ENCODE measurements at places on chromosomes 2 and 18.

- no peak for DNase-seq
Observed at GRCh38 chr18:79050005-79050404, 19.2 kb upstream of the ATP9B start.

GRCh38 chr2:236180076-236180816 is 12.1 kb upstream of the GBX2 start:
- peak; percentile 66 for DNase-seq

DNA sequence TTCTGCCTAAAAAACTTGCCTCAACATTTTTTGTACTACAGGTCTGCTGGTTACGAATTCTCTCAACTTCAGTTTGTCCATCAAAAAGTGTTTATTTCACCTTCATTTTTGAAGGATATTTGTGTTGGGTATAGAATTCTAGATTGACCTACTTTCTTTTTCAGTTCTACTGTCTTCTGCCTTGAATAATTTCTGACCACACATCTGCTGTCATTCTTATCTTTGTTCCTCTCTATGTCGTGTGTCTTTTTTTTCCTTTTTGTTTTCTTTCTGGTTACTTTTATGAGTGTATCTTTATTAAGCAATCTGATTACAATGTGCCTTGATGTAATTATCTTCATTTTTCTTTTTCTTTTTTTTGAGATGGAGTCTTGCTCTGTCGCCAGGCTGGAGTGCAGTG is 25.3 kb downstream of the ADCY3 start:
- no peak for DNase-seq

- DNase-seq: no peak
Observed at GRCh38 chr2:22842205-22842869, 542.6 kb upstream of the KLHL29 start.

DNA sequence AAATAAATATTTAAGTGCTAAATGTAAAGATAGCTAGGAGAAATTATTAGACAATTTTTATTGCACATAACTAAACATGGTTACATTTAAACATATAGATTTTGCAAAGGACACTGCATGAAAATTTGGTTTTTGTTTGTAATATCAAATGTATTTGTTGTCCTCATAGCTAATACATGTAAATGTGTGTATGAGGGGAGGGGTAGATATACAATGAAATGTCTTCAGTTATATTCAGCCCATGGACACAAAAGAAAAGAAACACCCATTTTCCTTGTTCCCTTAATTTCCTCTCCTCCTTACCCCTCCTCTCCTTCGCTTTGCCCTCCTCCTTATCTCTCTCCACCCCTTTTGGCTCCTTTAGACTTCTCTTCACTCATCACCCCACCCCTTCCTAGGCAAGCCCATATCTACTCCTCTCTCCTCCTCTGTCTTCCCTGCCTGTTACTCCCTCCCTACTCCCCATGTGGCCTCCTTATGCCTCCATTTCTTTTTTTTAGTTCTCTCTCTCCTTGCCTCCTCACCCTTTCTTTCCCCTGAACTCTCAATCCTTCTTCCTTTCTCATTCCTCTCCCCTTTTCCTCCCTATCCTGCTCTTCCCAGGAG is 1.4 kb downstream of the COL3A1 start:
- no peak for DNase-seq

DNA sequence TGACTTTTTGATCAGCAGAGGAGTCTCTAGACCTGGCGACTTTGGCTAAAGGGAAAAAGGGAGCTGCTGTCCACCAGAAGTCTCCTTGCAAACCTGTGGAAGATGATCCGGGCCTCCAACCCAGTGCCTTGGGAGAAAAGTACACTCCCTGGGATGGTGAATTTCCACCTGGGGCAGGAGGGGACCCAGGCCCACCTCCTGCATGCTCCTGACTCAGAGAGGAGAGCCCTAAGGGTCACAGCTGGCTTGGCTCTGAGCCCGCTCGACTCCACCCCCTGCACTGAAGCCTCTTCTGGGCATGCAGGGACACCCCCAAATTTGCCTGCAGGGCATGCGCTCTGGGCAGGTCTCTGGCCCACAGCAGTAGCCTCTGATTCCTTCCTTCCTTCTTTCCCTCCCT is 66.5 kb downstream of the PDCL3 start:
- DNase-seq: no peak

DNA sequence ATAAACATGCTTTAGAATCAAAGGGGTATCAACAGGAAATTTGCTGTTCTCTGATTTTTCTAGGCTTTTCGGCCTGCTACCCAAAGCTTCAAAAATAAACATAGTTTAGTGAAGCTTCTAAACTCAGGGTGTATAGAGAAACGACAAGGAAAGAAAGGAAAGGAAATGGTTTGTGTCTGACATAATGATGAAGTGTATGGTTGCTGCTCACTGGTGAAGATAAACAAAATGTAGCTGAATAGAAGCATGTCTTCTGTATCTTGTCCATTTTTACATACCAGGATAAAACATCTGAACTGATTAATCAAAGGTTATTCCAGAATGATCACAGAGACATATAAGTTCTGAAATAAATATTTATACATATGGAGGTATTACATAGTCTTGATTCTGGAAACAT is 1324.6 kb upstream of the NRXN1 start:
- no peak for DNase-seq

DNA sequence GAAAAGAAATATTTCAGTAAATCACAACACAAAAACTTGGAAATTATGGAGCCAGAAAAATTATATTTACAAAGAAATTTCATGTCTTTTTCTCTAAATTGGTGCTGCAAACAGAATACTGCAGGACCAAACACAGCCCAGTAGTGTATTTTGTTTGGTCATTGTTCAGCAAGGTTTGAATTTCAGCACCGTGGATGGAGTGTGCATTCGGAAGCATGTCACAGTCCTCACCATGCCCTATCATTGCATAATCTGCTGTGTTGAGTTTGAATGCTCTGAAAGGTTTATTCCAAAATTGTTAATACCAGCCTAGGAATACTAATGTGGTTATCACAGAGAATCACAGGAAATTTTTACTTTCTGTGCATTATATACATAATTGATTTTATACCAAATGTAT is 296.7 kb downstream of the METTL4 start:
- DNase-seq: no peak

DNA sequence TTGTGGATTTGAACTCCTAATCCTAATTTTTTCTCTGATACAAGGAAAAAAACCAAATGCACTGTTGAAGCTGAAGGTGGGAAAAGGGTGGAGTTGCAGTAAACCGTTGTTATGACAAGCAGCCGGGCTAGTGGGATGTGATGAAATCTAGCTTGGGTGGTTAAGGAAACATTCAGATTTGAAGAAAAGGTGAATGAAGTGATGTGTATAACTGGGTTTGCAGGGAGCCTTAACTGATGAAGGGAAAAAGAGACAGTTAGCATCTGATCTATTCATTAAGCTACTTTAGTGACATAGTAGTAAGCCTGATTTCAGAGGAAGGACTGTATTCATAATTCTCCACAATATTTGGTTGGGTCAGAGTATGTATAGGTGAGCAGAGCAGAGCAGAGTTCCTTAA is 3.5 kb downstream of the EML6 start:
- DNase-seq: no peak

GRCh38 chr2:235017441-235017840 is 65.6 kb downstream of the SH3BP4 start:
- DNase-seq: no peak

GRCh38 chr2:230907361-230908091 is 17.5 kb downstream of the GPR55 start:
- no peak for DNase-seq

GRCh38 chr18:10242936-10243680 is 211.3 kb upstream of the APCDD1 start:
- no peak for DNase-seq

DNA sequence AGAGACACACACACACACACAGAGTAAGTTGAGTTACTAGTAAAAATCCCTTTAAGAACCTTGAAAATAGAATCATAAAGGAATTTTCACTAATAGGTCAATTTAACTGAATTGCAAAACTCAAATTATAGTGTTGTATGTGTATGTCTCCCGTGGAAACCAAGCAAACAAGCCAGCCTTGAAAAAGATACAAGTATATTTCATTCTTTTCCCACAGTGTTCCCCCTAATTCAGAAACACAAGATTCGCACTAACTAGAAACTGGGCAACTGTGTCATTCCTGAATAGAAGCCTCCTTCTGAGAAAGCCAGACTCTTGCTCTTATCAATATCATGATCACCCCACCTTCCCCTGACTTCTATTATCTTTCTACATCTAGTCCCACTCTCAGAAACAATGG is 229.5 kb downstream of the PIEZO2 start:
- no peak for DNase-seq

- no peak for DNase-seq
Observed at GRCh38 chr18:70047931-70048603, 100.4 kb upstream of the CD226 start.

DNA sequence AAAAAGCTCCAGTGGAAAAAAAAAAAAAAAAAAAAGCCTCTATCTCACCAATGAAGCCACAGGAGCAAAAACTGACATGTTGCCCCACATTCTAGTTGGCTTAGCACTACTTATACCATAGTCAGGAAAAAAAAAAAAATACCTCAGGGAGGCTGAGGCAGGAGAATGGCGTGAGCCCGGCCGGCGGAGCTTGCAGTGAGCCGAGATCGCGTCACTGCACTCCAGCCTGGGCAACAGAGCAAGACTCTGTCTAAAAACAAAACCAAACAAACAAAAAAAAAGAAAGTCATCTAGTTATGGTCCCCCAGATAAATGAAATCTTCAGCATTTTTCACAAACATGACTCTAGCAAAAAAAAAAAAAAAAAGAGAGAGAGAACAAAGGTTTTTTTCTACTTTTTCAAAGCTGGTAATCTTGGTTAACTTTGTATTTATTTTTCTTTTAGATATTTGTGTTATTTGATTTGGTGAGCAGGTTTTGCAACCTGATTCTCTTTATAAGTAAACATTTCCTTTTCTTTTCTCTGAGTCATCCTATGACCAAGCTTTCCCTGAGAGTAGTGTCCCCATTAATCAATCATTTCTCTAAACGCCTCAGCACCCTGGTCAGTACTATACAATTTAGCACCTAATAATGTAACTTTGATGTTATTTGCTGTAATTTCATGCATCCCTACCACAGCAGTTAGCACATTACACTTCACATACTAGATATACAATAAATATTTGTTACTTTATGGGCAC is 273.7 kb upstream of the PIK3C3 start:
- DNase-seq: no peak

DNA sequence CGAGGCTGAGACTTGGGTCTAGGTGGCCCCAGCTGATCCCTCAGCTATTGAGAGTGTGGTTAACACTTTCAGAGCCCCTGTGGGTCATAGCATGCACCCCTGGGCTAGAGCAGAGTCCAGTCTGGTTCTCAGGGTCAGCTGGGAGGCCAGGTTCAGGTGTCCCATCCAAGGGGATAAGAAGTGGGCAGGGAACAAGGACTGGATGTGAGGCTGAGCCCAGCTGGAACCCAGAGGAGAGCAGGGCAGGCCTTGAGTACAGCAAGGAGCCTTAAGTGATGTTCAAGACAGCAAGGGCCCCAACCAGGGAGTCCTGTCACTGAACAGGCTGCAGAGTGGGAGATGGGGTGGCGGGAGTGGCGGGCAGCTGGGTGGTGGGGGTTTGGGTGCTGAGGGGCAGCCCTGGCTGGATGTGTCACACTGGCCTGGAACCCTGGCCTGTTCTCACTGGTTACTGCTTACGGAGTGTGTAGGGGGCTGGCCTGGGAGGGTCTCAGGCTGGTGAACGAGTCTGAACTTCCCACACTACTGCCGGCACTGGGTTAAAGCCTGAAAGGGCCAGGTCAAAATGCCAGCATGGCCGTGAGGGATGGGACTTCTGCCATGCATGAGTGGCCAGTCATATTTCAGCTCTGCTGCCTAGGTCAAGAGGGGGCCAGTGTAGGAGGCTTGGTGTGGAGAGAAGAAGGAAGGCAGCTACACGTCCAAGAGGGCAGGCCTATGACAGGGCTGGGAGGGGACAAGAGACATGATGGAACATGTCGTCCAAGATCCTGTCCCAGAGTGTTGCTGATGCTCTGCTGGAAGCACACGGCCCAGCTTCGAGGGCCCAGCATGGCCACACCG is 13.6 kb downstream of the TMEM185B start:
- no peak for DNase-seq

DNA sequence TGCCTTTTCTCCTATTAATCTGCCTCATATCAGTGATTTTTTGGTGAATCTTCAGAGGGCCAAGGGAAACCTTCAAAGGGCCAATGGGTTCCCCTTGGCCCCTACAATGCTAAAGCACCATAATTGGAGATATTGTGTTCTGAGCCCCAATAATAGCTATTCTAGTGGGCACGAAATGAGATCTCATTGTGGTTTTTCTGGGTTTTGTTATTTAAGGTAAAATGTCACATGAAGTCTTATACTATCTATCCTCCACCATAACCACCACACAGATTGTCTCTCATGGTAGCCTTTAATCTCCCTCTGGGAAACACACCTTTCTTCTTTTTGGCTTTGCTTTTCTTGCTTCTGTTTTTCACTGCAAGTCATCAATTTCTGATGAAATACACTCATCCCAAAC is 152.8 kb downstream of the B3GNT2 start:
- no peak for DNase-seq

GRCh38 chr2:202074324-202074723 is 1.3 kb downstream of the KIAA2012 start:
- DNase-seq: no peak

GRCh38 chr2:234291765-234292204 is 205.1 kb downstream of the ARL4C start:
- peak; percentile 25 for DNase-seq

DNA sequence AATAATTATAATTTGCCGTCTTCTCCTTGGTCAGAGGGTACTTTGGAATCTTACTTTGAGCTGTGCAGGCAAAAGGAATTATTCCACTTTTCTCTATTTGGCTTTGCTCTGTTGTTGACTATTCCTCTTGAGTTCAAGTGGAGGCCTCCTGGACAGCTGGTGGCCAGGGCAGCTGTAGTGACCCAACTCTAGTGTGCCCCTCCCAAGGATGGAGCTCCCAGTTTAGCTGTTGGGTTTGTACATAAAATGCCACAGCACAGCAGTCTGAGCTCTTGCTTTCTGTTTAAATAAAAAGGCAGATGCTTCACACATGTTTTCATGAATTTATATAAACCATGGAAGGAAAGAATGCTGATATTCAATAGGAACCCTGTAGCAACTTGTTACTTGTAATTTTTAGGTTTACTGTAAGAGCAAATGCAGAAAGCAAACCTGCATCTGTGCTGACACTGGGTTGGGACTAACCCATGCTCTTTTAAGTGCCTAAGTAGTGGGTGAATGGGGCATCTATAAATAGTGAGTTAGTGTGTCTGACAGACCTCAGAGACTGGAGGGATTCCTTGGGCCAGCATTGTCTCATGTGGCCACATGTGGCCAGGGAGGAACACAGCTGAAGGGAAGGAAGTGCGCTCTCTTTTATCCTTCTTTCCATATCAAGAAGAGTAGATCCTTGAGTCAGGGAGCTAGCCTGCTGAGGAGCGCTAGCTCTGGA is 121.8 kb downstream of the FHOD3 start:
- no peak for DNase-seq

GRCh38 chr2:213834746-213835145 is 550.5 kb downstream of the SPAG16 start:
- DNase-seq: no peak

GRCh38 chr2:221590861-221591365 is 18.8 kb upstream of the EPHA4 start:
- no peak for DNase-seq

GRCh38 chr2:197993363-197993762 is 189.0 kb downstream of the PLCL1 start:
- DNase-seq: no peak

Data from kidney glomerular epithelial cell (primary cell).